ENCODE measurements at places on chromosomes 3 and 15.

DNA sequence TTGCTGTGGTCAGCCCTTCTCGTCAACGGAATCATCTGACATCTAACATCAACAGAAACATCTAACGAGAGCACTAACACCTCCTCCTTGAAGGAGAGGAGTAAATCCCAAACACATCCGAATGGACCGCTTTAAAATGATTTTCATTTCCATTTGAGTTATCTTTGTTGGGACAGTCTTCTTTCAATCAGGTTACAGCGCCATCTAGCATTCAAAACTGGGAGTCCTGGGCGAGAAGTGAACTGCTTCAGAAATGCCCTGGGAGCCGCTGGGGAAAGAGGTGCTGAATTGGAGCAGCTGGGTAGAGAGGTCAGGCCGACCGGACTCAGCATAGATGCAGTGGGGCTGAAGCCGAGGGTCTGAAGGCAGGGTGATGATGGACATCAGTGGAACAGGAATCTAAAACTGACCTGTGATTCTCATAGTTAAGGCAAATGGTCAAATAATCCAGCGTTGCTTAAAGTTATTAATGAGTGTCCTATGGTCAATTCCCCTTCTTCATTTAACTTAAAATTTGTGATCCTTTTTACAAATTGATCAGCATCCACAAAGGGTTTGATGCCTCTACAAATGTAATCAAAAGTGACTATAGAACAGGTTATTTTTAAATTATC, 170.0 kb upstream of the NDN start:
- no peak for DNase-seq

- no peak for DNase-seq
Measured at GRCh38 chr15:66754789-66755188, 52.8 kb downstream of the SMAD6 start.

- no peak for DNase-seq
Measured at GRCh38 chr3:32443478-32443877, 51.8 kb downstream of the CMTM7 start.

- no peak for DNase-seq
Measured at GRCh38 chr3:45693941-45694521, 4.8 kb downstream of the SACM1L start.

- DNase-seq = no peak
Measured at GRCh38 chr3:151093905-151094304, 8.4 kb downstream of the MED12L start.

DNA sequence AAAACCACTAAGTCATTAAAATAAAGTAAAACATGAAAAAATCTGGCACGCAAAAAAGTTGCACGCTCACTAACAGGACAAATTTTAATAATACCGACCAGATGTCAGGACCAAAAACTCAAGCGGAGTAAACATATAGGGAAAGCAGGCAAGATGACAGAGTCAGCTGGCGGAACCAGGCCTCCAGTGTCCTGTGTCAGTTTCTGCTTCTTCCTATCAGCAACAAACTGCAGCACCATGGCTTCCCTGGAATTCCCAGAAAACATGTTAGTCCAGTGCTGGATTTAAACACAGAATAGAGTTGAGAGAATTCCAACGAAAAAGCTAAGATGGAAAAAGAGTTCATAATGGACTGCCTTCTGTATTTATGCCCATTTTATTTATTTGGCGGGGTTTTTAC, 169.1 kb upstream of the ARHGEF26 start:
- DNase-seq = no peak

- no peak for DNase-seq
Measured at GRCh38 chr3:71651625-71652024, 68.1 kb upstream of the FOXP1 start.

GRCh38 chr3:53416530-53416929, 69.2 kb upstream of the DCP1A start:
- DNase-seq = no peak

DNA sequence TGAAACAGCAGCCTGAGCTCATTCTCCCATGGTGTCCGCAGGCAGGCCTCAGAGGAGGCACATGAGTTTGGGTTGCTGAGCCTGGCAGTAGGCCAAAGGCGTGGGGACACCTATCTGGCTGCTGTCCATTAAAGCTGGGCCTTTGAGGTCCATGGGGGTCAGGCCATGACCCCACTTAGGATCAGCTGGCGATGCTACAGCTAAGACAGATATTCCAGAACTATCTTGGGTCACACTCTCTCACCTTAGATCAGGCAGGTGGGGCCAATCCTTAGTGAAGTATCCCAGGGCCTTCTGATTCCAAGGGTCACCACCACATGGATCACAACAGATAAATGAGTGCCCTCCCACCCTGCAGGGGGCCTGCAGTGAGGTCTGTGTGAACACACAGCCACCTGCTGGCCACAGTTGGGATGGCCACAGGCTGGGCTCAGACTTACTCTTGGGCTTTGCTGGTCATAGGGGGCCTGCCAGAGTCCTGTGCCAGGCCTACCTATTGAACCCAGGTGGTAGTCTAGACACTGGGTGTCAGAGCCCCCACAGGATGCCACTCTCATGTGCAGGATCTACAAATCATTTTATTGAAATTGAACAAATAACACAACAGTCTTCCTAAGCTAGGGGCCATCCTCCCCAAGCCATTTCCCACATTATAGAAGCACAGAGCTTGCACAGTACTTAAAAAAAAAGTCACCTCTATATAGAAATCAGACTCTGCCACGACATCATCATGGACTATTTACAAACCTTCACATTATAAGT, 2.0 kb upstream of the HYAL2 start:
- DNase-seq = peak; percentile 93

DNA sequence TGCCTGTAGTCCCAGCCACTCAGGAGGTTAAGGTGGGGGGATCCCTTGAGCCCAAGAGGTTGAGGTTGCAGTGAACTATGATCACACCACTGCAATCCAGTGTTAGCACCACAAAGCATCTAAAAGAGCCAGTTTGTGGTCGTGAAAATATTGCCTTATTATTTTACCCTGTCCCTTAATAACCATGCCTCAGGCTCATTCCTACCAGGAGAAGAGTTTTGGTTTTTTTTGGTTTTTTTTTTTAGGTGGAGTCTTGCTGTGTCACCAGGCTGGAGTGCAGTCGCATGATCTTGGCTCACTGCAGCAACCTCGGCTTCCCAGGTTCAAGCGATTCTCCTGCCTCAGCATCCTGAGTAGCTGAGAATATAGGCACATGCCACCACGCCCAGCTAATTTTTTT, 17.9 kb upstream of the AVEN start:
- DNase-seq = no peak

DNA sequence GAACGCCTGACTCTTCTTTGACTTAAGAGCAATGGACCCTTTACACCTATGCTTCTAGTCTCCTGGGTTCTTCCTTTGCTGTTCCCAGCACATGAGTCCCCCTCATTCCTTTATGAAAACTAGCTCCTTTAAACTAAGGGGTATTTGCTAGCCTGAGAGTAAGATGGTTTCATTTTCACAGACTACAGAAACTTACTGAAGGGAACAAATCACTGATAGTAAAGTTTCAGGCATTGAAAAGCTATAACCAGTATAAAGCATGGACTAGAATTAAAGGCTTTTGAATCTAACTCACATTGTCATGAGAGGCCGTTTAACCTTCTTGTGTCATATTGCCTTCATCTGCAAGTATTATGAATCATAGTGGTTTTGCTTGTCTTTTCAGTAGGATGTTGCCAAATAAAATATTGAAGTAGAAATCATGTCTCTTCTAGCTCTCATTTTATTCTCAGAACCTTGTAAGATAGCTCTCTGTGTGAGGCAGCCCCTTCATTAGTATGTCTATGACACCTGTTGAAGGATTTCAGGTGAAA, 765.9 kb downstream of the NR2F2 start:
- DNase-seq = no peak

DNA sequence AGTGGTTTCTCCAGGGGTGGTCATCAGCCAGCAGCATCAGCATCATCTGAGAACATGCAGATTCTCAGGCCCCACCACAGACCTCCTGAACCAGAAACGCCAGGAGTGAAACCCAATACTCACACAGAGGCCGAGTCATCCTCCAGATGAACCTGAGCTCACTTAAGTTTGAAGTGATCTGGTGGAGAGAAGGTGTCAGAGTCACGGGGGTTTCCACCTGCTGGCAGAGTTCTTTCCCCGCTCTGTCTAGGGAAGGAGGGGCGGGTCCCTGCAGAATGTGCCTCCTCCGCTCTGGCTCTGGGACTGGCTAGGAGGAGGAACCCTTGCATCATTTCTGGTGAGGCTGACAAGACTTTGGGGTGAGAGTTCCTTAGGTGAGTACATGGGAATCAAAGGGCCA, 13.3 kb upstream of the KIF23 start:
- no peak for DNase-seq

DNA sequence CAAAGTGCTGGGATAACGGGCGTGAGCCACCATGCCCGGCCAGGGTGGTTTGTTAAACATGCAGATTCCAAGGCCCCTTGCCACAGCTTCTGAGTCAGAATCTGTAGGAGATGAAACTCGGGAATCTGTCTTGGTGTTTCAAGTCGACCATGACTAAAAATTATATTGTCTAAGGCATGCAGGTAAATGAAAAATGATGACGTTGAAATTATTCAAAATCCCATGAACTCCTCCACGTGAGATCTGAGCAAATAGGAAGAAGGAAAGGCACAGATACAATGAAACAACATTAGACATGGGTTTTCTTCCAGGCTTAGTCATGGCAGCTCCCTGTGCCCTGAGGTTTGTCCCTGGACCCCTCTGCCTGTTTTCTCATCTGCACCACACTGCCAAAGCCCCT, 172.0 kb upstream of the CMC1 start:
- DNase-seq = no peak
